PC-9 (cell line): ENCODE measurements at places on chromosomes 2 and 18. TPM values are rescaled to one million over a fixed set of nuclear protein-coding genes. Genes with fewer than 3 reads are reported as not detected.

Gene HRH4
- 0.18 TPM in 1 of 2 replicates, not detected in the other for total RNA-seq

Gene FKBP1B
- total RNA-seq = 4.5 and 4.6 TPM in 2 replicates

Gene AKAIN1
- total RNA-seq = not detected in 2 replicates

Gene DCTN1
- total RNA-seq = 130 and 147 TPM in 2 replicates

Gene RFX8
- total RNA-seq = not detected in 2 replicates
